ENCODE measurements at places on chromosomes 6 and 20.

DNA sequence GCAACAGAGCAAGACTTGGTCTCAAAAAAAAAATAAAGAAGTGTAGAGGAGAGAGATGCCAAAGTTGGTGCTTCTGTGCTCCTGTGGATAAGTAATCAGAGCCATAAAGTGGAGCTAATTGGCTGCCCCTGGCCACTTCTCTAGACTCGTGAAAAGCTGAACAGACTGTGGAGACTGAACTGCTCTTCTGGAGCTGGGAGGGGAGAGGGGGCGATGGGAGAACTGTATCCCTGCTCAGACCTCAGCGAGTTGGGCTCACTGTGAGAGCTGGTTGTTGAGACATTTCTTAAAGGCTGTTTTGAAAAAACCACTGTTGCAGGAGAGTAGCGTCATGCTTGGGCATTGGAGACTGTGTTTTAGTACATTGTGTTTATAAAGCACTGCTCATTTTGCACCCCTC lies 125.7 kb downstream of the TCP11 start:
- DNase-seq: no peak

DNA sequence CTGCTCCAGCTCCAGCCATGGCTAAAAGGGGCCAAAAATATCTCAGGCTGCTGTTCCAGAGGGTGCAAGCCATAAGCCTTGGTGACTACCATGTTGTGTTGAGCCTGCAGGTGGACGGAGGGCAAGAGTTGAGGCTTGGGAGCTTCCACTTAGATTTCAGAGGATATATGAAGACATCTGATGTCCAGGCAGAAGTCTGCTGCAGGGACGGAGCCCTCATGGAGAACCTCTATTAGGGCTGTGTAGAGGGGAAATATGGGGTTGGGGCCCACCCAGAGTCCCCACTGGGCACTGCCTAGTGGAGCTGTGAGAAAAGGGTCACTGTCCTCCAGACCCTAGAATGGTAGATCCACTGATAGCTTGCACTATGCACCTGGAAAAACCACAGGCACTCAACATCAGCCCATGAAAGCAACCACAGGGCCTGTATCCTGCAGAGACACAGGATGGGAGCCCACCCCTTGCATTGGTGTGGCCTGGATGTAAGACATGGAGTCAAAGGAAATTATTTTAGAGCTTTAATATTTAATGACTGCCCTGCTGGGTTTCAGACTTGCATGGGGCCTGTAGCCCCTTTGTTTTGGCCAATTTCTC lies 70.5 kb downstream of the NINL start:
- DNase-seq: no peak

GRCh38 chr20:57666834-57667157 lies 43.0 kb downstream of the PMEPA1 start:
- no peak for DNase-seq

- DNase-seq: no peak
Observed at GRCh38 chr6:41271901-41272395, 14.5 kb downstream of the TREM1 start.

DNA sequence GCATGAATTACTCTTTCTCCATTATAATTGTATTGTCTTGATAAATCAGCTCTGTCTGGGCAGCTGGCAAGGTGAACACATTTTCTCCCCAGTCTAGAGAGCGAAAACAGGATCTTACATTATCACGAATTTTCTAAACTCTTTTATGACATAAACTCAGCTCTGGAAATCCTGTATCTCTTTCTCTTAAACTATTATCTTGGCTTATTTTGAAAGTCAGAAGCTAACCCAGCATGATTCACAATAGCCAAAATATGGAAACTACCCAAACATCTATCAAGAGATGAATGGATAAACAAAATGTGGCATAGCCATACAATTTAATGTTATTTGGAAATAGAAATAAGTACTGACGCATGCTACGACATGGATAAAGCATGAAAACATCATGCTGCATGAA lies 25.9 kb upstream of the AGPAT4 start:
- no peak for DNase-seq

DNA sequence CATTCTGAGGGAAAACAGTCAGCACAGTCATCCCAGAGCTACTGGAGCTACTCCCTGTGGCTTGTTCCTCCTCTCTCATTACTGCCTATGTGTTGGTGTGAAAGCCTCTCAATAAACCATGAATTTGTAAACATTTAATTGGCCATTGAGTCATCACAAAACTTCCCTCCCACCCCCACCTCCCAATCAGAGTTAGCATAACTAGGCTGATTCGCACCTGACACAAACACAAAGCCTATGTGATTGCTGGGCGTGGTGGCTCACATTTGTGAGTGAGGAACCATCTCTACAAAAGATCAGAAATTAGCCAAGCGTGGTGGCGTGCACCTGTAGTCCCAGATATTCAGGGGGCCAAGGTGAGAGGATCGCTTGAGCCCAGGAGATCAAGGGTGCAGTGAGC lies 17.1 kb upstream of the SNTA1 start:
- DNase-seq: no peak

- DNase-seq: no peak
Observed at GRCh38 chr6:165854061-165854862, 191.2 kb upstream of the PDE10A start.

GRCh38 chr6:150456466-150456865 lies 87.7 kb downstream of the IYD start:
- DNase-seq: no peak

DNA sequence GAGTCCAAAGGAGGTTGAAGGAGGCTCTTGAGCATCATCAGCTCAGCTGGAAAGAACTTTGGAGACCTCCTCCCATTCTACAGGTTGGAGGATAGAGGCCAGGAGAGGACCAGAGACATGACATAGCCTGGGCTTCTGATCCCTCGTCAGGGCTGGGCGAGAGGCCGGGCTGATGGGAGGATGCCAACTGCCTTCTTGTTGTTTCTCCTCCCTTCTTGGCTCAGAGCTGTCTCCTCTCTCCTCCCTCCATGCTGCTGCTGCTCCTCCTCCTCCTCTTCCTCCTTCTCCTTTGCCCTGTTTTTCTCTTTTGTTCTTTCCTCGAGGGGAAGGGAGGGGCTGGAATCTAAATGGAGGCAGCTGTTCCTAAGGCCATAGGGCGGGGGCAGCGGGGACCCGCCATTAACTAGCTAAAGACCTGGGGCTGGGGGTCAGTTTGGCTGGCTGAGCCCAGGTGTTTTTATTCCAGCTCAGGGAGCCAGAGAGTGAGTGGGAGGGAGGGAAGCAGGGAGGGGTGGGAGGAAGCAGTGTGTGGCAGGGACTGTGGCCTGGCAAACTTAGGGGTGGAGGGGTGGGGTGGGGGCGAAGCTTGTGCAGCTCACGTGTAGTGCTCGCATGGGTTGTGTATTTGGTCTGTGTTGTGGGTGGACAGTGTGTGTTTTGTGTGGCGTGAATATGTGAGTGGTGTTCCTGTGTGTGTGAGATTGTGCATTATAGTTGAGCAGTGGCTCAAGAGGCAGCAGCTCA lies 84.8 kb downstream of the CD40 start:
- no peak for DNase-seq

GRCh38 chr20:40265825-40266533 lies 423.1 kb downstream of the MAFB start:
- peak; percentile 64 for DNase-seq

- peak; percentile 61 for DNase-seq
Observed at GRCh38 chr6:110547266-110547964, 71.0 kb upstream of the SLC22A16 start.
